Activated CD4-positive, alpha-beta memory T cell treated with anti-CD3 and anti-CD28 coated beads for 36 hours (primary cell): ENCODE measurements at places on chromosomes 3 and 15.

GRCh38 chr3:182886497-182886896, 93.2 kb downstream of the ATP11B start:
- DNase-seq = no peak

- no peak for DNase-seq
These were observed 66.7 kb downstream of the RFX7 start for GRCh38 chr15:56176996-56177395.

GRCh38 chr3:197216169-197216860, 82.1 kb downstream of the DLG1 start:
- no peak for DNase-seq

DNA sequence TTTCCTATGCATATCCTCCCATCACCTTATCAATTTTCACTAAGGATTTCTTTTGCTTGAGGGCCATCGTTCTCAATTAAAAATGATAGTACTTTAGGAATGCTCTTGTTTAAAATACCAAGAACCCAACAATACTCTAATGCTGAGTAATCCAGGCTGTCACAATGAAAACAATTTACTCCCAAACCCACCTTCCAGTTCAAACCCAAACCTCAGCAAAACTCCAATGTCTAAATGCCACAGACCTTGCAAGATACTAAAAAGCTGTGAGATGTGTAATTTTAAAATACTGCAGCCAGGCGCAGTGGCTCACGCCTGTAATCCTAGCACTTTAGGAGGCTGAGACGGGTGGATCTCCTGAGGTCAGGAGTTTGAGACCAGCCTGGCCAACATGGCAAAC, 889.8 kb downstream of the ROBO1 start:
- no peak for DNase-seq

DNA sequence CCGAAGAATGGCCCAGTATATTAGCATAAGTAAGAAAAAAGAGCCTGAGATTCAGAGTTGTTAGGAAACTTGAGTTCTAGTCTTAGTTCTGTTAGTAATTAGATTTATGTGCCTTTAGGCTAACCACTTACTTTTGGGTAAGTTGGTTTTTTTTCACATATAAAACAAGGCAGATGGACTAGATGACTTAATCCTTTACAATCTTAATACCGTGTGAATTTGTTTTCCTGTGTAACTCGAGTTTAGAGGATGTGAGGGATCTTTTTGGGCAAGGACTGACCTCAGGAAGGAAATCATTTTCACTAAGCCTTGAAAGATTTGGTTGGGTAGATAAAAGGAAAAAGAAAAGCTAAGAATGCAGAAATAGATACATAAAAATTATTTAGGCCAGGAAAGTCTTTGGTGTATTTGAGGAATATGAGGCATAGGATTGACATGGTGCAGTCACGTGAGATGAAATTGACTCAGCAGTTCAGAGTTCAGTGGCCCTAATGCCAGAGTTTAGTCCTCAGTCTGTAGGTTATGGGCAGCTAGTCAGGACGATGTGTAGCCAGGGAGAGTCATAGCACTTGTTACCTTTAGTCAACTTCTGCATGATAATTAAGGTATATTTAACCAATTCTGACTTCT, 34.6 kb downstream of the PAK2 start:
- DNase-seq = peak; percentile 22

GRCh38 chr3:177463863-177464262, 266.6 kb upstream of the TBL1XR1 start:
- no peak for DNase-seq

GRCh38 chr15:50767332-50767861, 1.9 kb upstream of the SPPL2A start:
- peak; percentile 25 for DNase-seq

- no peak for DNase-seq
These were observed 119.4 kb downstream of the ADAMTS17 start for GRCh38 chr15:100222349-100222715.

- no peak for DNase-seq
These were observed 16.9 kb upstream of the CLDN1 start for GRCh38 chr3:190339130-190339529.
